NCI-H2081 (cell line): ENCODE measurements at places on chromosomes 1 and 21.

- no peak for DNase-seq
Measured at GRCh38 chr1:147492207-147492606, 49.1 kb upstream of the BCL9 start.

GRCh38 chr1:184061396-184062003 lies 10.0 kb downstream of the TSEN15 start:
- no peak for DNase-seq

DNA sequence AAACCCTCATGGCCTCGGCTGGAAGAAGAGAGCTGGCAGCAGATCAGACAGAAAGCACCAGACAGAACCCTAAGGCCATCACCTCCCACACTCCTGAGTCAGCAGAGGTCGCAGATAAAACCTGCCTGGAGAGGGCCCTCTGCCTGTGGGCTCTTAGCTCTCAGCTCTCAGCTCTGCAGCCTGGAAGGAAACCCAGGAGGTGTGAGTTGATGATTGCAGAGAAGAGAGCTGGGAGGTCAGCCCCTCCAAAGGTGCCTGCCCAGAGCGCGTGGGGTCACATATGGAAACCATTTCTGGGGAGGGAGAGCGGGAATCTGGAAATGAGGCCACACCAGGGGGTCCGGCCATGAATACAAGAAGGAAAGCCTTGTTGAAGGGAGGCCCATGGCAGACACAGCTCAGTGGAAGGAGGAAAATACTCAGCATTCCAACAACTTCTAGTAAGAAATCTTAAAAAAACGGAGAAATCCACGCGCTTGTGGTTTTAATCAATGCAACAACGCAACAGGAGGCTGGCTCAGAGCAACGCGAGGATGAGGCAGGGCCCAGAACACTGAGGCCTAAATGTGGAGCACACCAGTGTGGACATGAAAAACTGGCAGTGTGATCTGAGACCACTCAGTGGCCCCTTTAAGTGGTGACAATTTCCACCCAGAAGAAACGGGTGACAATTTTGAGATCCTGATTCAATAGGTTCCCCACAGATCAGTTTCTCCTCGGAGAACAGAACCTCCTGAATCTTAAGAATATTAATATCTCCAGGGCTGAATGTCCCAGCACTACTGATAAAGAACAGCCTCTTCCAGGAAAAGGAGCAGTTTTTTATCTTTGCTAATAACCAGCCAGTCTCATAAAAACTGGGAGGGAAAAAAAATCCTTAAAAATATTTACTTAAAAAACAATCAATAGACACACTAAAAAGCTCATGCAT lies 45.7 kb downstream of the PSMG1 start:
- DNase-seq: no peak

DNA sequence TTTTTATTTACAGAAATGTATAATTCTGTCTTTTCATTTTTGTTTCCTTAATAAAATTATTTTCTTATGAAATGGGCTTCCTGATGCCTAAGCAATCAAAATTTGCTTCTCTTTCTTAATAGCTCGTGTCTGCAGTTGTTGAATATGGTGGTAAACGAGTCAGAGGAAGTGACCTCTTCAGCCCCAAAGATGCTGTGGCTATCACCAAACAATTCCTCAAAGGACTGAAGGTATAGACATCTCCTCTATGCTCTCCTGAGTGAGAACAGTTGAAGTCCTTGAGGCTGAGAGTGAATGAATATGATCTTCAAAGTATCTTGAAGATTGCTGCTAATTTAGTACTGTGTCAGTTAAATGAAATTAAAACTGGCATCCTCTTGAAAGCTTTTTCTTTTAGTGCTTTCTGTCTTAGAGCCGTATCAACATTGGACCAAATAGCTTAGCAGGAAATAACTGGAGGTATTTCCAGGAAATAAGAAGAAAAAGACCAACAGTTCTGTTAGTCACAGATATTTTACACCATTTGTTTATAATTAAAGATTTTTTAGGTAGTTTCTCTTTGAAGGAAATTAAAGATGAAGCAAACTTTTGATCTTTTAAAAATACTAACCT lies 24.7 kb downstream of the VPS45 start:
- no peak for DNase-seq

- no peak for DNase-seq
Measured at GRCh38 chr1:17112496-17113236, 6.6 kb downstream of the PADI2 start.

DNA sequence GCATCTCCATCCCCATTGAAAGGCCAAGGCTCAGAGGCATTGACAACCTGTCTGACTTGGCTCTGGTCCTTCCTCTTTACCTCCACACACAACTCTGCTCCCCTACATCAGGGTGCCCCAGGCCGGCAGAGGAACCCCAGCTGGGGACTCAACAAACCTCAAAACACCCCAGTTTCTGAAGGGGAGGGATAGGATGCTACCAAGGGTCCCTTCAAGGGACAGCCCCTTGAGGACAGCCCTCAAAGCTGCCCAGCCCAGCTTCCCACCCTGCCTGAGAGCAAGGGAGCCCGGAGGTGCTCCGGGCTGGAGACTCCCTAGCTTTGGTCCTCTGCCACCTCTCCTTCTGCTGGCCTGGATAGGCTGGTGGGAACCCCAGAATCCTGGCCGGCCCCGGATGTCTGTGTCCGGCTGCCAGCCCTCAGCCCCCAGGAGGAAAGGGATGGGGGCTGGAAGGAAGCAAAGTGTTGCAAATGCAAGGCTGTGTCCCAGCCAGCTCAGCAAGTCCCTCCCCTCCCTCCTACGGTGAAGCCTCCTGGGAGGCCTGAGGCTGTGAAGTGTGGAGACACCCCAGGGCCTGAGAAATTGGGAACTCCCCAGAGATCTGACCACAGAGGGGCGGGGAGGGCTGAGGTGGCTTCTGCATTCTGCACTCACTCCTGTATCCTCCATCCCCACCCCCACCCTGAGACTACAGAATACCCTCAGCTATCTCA lies 1.1 kb upstream of the MARCKSL1 start:
- DNase-seq: no peak

- no peak for DNase-seq
Measured at GRCh38 chr1:13703128-13703513, 3.1 kb downstream of the PRDM2 start.

DNA sequence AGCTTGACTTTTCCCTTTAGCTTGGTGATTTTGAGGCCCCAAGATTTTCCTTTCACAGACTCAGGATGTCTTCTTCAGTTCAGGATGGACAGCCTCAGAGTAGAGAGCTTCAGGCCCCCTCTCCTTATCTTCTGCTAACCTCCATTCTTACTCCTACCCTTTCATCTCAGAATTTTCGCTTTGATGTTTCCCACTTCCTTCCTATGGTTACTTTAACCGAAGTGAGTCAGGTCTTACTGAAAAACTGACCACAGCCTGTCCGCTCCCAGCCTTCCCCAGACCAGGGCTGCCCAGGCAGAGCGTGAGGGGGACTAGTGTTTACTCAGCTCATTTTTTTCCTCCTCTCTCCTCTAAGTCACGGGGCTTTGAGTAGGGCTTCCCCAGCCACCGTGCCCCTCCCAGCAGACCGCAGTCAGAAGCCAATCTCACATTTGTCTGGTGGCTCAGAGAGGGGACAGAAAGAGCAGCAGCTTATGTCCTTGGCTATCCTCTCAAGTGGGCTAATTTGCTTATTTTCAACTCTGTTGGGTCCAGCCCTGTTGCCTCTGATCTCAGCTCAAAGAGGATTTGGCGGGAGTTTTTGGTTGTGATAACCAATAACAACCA lies 4.2 kb upstream of the IL19 start:
- no peak for DNase-seq

DNA sequence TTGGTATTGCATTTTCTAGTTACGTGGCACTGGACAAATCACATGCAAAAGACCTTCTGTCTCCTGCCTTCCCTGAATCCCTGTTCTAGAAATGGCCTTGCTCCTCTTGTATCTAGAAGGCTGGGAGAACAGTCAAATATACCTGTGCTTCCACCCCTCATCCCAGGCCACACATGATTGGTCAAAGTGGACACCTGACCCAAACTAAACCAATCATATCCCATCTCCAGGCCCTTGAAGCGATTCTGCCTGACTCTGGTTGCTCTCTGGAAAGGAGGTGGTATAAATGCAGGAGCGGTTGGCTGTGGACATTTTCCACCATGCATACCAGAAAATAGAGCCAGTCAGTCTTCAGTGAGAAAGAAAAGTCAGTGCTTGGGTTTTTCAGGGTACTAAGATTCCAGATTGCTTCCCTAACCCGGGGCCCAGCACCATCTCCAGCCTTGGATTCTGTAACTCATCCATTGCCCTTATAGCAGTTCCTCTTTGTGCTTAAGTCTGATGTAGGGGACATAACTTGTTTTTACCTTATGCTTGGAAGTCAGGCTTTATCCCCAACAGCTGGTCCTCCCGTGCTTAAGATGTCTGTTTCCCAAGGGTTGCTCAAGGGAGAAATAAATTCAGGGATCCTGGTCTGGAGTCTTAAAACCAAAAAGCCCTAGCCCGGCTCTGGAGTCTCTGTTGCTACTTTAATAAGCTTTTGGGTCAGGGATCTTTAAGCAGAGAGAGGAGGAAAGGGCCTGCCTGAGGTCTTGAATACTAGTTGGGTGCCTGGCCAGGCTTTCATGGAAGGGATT lies 7.7 kb upstream of the PHC2 start:
- no peak for DNase-seq

DNA sequence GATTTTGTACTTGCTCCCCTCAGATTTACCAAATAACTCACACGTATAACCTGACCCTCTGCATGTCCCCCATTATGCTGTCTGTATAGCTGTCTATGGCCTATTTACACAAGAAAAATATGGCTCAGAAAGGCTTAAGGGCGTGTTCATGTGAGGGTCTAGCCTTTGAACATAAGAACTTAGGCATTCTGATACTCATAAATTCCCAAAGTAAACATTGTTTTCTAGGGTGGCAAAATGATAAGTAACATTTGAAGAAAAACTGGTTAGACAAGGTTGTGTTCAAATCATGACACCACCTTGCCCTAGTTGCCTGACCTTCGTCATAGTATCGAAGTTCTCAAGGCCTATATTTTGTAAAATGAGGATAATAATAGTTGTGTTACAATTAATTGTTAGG lies 394.6 kb downstream of the LRRIQ3 start:
- no peak for DNase-seq

DNA sequence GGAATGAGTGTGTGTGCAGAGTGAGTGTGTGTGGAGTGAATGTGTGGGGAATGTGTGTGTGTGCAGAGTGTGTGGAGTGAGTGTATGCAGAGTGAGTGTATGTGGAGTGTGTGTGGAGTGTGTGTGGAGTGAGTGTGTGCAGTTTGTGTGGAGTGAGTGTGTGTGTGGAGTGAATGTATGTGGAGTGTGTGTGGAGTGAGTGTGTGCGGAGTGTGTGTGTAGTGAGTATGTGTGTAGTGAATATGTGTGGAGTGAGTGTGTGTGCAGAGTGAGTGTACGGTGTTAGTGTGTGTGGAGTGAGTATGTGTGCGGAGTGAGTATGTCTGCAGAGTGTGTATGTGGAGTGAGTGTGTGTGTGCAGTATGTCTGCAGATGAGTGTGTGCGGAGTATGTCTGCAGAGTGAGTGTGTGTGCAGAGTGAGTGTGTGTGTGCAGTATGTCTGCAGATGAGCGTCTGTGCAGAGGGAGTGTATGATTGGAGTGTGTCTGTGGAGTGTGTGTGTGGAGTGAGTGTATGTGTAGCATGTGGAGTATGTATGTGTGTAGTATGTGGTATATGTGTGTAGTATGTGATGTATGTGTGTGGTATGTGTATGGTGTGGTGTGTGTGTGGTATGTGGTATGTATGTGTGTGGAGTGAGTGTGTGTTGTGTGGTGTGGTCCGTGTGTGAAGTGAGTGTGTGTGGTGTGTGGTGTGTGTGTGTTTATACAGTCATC lies 59.7 kb upstream of the CLDN14 start:
- DNase-seq: no peak

DNA sequence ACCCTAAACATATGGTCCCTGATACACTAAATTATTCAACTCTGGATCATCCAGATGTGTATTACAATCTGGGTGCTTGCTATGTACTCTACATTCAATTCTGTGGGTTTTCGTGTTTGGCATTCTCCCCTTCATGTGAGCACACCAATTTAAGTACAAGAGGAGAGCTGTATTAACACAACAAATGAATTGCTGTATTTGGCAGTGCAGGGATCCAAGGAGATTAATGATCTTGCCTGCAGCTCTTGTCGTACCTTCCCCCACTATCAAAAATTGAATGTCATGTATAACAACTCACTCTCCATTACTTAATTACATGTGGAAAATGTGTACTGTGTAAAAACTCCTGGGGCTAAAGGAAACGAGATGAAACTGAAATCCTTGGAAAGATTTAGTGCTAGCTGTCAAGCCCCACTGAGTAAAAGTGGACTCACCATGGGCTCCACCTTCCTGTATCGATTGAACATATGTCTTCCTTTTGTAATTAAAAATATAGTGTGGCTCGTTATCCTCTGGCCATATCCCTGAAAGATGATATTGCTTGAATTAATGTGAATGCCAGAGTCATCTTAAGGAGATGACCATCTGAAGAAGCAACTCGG lies 172.2 kb upstream of the L1TD1 start:
- peak; percentile 57 for DNase-seq

GRCh38 chr1:30538993-30539867 lies 184.2 kb downstream of the MATN1 start:
- no peak for DNase-seq

DNA sequence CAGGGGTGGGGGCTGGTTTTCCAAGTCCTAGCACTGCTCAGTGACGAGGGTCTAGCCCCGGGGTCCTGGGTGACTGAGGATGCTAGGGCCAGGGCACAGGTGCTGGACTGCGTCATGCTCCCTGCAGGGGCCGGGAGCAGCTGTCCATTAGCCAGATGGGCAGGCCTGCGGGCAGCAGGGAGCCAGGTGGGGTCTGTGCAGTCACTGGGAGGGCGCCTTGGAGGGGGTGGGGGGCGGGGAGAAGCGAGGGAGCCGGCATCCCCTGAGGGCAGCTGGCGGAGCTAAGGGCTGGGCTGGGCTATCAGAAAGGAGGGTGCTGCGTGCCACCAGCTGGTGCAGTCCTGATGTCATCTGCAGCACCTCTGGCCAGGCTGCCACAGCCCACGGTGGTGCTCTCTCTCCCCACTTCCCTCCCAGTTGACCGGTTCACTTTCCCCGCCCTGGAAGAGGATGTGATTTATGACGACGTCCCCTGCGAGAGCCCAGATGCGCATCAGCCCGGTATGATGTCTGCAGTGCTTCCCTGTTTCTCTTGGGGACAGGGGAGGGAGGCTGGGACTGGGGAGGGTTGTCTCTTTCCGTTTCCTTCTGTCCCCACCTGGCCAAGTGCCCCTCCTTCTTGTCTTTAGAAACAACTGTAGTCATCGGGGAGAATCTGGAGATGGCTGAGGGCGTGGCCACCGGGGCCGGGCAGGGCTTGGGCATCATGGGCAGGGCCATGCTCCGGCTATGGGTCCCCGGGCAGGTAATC lies 63.8 kb downstream of the ARHGEF10L start:
- no peak for DNase-seq

GRCh38 chr1:191134796-191135195 lies 657.1 kb upstream of the BRINP3 start:
- no peak for DNase-seq
